ENCODE measurements at places on chromosomes 3 and 15. TPM values are rescaled to one million over a fixed set of nuclear protein-coding genes. Genes with fewer than 3 reads are reported as not detected.

The BRPF1 gene
- total RNA-seq, result 4.2 TPM

The VIPR1 gene
- total RNA-seq, result 34.5 TPM

The SLC12A6 gene
- total RNA-seq, result 6.6 TPM

The A4GNT gene
- total RNA-seq, result not detected

The SERINC4 gene
- total RNA-seq, result not detected

The PRSS50 gene
- total RNA-seq, result 0.09 TPM

The TMEM266 gene
- not detected for total RNA-seq

The CD276 gene
- 26.3 TPM for total RNA-seq

DNA sequence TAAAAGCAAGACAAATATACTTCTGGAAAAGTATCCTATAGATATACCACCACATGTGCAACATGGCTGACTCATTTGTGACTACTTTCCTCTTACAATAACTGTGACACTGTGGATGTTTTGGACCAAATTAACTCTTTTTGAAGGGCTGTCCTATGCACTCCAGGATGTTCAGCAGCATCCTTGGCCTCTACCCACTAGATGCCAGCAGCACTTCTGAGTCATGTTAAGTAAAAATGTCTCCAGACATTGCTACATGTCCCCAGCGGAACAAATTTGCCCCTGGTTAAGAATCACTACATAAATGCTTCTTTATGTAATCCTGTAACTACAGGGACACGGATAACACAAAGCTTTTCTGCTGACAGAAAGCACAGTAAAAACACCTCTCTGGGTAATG, 32.0 kb downstream of the RUVBL1 start:
- DNase-seq, result no peak

- no peak for DNase-seq
Measured at GRCh38 chr3:30222441-30222840, 384.0 kb upstream of the TGFBR2 start.

GRCh38 chr3:189404797-189405484, 226.2 kb upstream of the TP63 start:
- DNase-seq, result no peak

DNA sequence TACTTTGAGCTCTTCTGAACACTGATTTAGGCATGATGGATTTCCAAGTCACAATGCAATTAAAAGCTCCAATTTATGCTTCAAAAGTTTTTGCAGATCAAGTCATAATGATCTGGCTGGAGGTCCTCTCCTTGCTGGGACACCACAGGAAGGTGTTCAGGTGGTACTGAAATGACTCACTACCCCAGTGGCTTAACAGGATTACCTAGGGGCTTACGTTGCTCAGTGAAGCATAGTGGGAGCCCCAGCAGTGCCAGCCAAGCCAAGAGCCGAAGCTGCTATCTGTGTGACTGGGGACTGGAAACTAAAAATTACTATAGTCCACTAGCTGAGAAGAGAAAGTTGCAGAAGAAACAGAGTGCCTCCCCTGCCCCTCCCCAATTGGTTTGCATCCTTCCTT, 110.1 kb upstream of the LPP start:
- DNase-seq, result no peak

- DNase-seq, result no peak
Measured at GRCh38 chr3:113409676-113410075, 31.6 kb downstream of the CFAP44 start.

- DNase-seq, result no peak
Measured at GRCh38 chr3:73140772-73141442, 79.4 kb downstream of the EBLN2 start.

- DNase-seq, result no peak
Measured at GRCh38 chr3:23000371-23000770, 202.8 kb upstream of the UBE2E2 start.

GRCh38 chr3:134699141-134699711, 48.4 kb upstream of the KY start:
- no peak for DNase-seq

DNA sequence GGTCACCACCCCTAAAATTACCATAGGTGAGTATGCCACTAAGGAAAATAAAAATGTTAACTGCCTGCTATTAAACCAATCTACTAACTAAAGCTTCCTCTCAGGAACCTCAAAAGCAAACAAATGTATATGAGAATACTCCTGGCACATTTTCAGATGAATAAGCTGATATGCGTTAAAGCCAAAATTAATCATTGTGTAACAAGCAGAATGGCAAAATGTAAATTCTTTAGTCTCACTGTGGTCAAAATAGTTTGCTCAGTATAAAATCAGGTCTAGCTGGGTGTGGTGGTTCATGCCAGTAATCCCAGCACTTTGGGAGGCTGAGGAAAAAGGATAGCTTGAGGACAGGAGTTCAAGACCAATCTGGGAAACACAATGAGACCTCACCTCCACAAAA, 53.6 kb downstream of the SUMF1 start:
- no peak for DNase-seq

DNA sequence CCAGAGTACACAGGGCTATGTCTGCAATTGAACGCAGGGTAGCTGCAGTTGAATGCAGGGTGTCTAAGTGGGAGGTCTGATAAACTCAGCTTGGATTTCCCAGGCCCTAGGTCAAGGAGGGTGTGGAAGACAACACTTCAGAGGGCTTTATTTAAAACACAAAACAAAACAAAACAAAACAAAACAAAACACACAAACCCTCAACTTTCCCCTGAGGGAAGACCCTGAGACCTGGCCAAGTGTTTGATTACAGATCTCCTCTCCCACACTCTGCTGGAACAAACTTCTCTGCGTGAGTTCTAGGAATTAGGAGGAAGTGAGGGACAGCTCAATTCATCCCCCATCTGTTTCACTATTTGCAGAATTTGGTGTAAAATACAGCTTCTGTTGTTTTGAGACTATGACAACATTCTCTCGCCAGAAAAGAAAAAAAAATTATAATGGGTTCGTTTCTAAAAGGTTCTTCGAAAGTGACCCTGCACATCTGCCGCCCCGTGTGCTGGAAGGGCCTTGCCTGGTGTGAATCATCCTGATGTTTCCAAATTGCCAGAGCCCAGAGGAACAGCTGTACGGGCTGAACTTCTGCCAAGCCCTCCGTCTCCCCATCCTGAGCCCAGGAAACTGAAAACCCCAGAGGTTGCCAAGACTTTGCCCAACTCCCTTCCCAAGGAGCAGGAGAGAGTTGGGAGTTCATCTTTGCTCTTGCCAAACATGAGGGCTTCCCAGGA, 73.3 kb upstream of the RAD18 start:
- no peak for DNase-seq

GRCh38 chr15:87671289-87671688, 585.2 kb downstream of the NTRK3 start:
- DNase-seq, result no peak

DNA sequence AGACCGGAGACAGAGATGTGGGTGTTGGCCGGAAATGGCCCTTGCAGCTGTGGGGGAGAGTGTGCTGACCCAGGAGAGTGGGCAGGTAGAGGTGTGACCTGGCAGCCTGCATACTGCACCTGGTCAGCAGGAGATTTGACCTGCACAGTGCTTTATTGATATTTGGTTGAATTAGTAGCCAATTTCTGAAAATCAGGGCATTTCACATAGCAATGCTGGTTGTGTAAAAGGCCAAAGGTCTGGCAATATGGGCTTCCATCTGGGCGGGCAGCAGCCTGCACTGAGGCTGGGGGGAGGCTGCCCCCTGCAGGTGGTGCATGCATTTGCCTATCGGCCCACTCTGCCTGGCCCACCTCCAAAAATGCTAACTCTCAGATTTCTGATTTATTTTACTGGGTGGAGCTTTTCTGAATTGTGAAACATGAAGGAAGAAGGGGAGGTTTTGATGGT, 9.4 kb upstream of the MGLL start:
- peak; percentile 84 for DNase-seq

GRCh38 chr3:108292905-108293328, 3.4 kb upstream of the HHLA2 start:
- DNase-seq, result no peak

- DNase-seq, result no peak
Measured at GRCh38 chr3:155766206-155766605, 21.3 kb upstream of the PLCH1 start.

GRCh38 chr3:43028678-43029490, 49.8 kb downstream of the GASK1A start:
- DNase-seq, result peak; percentile 27

- DNase-seq, result no peak
Measured at GRCh38 chr15:91561371-91562100, 292.0 kb upstream of the SLCO3A1 start.

GRCh38 chr3:37607604-37608003, 254.1 kb upstream of the CTDSPL start:
- DNase-seq, result no peak

GRCh38 chr15:68449389-68449788, 17.4 kb upstream of the ITGA11 start:
- no peak for DNase-seq

- no peak for DNase-seq
Measured at GRCh38 chr3:46882377-46883053, 5.0 kb downstream of the PTH1R start.

- no peak for DNase-seq
Measured at GRCh38 chr15:93719921-93720351, 511.4 kb upstream of the MCTP2 start.

GRCh38 chr15:39404767-39405181, 176.1 kb upstream of the THBS1 start:
- DNase-seq, result no peak

- DNase-seq, result no peak
Measured at GRCh38 chr3:28576614-28577200, 228.1 kb upstream of the AZI2 start.

DNA sequence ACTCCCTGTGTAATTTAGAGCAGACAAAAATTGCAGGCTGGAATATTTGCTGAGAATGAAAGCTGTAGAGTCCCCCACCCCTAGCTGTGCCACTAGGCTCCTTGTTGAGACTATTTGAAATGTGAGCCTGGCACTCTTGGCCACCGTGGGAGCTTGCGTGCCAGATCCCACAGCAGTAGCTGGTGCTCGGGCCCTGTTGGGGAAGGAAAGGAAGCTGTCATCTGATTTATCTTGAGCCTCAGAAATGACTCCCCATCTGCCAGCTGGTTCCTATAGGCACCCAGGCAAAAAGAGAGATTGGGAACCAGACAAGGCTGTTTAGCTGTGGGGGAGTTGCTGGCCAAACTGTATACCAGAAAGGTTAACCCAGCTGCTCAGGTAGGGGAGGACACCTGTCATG, 23.4 kb upstream of the CLEC3B start:
- no peak for DNase-seq

GRCh38 chr3:6717026-6717943, 143.6 kb upstream of the GRM7 start:
- no peak for DNase-seq

GRCh38 chr3:178393146-178393545, 143.1 kb upstream of the KCNMB2 start:
- DNase-seq, result no peak

DNA sequence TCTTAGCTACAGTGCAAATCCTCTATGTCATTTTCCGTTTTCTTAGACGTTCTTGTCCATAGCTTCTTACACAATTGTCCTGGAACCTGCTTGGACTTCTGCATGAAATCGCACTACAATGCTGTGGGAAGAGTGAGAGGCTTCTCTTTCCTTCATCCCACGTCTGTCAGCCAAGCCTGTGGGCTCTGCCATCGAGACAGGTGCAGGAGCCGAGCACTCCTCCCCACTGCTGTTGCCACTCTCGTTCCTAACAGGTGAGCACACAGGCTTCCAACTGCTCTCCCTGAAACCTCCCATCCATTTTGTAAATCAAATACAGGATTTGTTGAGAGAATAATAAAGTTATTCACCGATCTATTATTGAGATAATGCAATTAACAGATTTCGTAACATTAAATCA, 23.5 kb downstream of the ZXDC start:
- DNase-seq, result no peak

GRCh38 chr3:56219894-56220805, 248.1 kb downstream of the ERC2 start:
- no peak for DNase-seq

GRCh38 chr3:127457094-127457475, 133.4 kb downstream of the TPRA1 start:
- DNase-seq, result peak; percentile 54

- DNase-seq, result no peak
Measured at GRCh38 chr15:47331829-47332393, 385.4 kb upstream of the SEMA6D start.
